Left lobe of liver (tissue), 2 donors: ENCODE measurements at places on chromosomes 5 and 9.
A peak's percentile ranks its signal among the peaks of the same experiment; 100 is the strongest.

- DNase-seq: no peak
Measured at GRCh38 chr5:110753600-110753999, 14.8 kb downstream of the SLC25A46 start.

- no peak for DNase-seq
Measured at GRCh38 chr5:138440159-138441073, 1.6 kb downstream of the REEP2 start.

DNA sequence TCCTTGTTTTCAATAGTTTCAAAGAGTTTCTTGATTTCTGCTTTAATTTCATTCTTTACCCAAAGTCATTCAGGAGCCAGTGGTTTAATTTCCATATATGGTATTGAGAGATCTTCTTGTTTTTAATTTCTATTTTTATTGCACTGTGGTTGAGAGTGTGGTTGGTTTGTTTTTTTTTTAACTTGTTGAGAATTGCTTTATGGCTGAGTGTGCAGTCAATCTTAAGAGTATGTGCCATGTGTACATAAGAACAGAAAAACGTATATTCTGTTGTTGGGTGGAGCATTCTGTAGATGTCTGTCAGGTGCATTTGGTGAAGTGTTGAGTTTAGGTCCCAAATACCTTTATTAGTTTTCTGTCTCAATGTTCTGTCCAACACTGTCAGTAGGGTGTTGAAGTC, 26.7 kb upstream of the IPPK start:
- DNase-seq: no peak

DNA sequence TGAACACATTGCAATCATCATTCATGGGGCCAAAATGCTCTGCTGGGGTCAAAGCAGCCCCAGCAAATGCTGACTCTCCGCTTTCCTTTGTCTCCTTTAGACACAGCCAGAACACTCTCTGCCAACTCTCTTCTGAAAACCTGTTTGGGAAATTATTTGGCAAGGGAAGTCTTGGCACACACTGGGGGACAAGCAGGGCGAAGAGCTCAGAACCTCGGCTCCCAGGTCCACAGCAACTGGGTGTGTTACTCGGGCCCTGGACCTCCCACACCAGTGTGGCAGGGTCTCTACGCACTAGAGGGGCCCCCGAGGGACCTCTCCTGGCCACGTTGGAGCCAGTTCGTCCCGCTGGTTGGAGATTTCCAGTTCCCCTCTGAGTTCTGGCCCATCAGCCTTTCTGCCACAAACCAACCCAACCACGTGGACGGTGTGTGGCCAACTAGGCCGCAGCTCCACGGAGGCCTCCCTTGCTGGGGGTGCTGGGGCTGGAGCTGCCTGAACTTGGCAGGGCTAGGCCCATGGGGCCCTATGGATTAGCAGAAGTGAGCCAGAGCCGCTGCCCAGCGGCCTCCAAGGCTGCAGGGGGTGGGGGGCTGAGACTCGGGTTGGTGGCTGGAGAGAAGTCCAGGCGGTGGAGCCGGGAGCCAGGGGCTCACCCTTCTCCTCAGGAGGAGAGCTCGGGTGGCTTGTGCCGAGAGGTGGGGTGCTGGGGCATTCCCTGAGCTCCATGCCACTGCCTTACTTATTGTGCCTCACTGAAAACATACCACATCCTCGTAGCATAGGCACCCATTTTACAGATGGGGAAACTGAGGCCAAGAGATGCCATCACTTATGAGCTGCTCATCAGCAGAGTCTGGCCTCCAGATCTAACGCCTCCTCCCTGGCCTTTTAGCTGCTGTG, 46.8 kb upstream of the RNU6ATAC start:
- peak; percentile 93 for DNase-seq

- DNase-seq: no peak
Measured at GRCh38 chr9:14822666-14823065, 87.6 kb downstream of the FREM1 start.

GRCh38 chr9:79193001-79193400, 378.8 kb upstream of the TLE4 start:
- no peak for DNase-seq

GRCh38 chr9:123453076-123453667, 97.2 kb downstream of the CRB2 start:
- DNase-seq: peak; percentile 18

GRCh38 chr5:78483809-78484521, 123.5 kb downstream of the SCAMP1 start:
- DNase-seq: no peak

- DNase-seq: no peak
Measured at GRCh38 chr5:23013395-23013998, 160.4 kb upstream of the CDH12 start.

GRCh38 chr9:135926402-135927194, 19.3 kb upstream of the CAMSAP1 start:
- no peak for DNase-seq
